IPS DF 19.7 (cell line): ENCODE measurements at places on chromosomes 11 and 22.

DNA sequence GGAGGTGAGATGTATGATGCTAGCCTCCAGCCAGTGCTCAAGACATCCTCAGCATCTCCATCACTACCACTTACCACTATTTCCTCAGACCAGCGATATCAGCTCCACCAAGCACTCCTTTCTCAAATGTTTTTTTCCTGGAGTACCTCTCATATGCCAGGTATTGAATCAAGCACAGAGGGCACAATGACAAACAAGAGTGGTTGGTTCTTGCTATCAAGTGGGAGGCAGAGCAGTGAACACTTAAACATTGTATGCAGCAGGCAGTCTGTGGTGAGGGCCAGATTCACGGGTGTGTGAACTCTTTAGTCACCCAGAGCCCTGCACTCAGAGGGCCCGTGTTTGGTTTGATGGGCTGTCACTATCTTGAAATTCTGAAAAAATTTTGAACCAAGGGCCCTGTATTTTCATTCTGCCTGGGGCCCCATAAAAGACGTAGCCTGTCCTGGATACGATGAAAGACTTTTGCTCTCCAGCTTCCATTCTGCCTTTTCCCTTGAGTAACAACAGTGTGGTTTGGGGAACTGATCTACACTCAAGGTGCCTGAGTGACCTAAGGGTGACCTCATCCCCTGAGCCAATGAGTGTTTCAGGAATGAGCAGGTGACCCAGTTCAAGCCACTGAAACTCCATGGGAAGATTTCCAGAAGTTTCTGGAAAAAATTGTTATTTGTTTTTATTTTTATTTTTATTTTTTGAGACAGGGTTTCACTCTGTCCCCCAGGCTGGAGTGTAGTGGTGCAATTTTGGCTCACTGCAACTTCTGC is 348.4 kb upstream of the NARS2 start:
- no peak for DNase-seq

- no peak for DNase-seq
Measured at GRCh38 chr11:130872981-130873380, 43.3 kb downstream of the SNX19 start.

- DNase-seq: no peak
Measured at GRCh38 chr11:27418356-27418755, 54.2 kb downstream of the LGR4 start.

DNA sequence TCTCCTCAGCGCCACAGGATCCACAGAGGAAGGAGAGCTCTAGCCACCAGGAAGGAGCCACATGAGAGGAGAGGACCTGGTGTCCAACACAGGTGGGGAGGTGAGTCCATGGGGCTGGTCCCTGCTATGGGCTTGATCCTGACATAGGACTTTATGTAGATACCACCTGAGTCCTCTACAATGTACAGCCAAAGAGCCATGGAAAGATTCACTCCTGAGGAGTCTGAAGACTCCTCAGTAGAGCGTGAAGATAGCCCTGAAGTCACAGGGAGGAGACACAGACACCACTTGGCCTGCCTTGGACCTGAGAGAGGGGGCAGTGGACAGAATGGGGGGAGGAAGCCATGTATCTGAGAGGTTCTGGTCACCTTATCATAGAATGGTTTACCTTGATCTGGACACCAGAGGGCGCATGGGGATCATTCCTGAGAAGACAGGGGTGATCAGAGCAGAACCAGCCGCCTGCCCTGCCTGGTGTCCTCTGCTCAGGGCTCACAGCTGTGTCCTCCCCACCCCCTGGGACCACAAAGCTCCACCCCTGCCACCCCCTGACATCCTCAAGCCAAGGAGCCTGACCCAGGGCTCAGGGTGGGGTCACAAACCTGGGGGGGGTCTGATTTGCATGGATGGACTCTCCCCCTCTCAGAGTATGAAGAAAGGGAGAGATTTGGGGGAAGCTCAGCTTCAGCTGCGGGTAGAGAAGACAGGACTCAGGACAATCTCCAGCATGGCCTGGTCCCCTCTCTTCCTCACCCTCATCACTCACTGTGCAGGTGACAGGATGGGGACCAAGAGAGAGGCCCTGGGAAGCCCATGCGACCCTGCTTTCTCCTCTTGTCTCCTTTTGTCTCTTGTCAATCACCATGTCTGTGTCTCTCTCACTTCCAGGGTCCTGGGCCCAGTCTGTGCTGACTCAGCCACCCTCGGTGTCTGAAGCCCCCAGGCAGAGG is 77.0 kb downstream of the ZNF280B start:
- no peak for DNase-seq

DNA sequence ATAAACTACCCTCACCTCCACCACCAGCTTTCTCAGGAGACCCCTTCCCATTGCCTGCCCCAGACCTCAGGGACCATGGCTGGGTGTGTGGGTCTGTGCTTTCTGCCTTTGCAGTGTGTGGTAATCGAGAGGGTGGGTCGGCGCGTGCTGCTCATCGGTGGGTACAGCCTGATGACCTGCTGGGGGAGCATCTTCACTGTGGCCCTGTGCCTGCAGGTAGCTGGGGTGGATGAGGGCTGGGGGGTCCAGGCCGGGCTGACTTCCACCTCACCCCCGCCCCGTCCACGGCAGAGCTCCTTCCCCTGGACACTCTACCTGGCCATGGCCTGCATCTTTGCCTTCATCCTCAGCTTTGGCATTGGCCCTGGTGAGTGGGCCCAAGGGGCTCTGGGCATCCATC is 10.5 kb upstream of the MIF start:
- DNase-seq: no peak

- DNase-seq: no peak
Measured at GRCh38 chr11:134802598-134802997, 390.6 kb upstream of the B3GAT1 start.

GRCh38 chr22:22408731-22409696 is 99.5 kb downstream of the ZNF280B start:
- DNase-seq: no peak

DNA sequence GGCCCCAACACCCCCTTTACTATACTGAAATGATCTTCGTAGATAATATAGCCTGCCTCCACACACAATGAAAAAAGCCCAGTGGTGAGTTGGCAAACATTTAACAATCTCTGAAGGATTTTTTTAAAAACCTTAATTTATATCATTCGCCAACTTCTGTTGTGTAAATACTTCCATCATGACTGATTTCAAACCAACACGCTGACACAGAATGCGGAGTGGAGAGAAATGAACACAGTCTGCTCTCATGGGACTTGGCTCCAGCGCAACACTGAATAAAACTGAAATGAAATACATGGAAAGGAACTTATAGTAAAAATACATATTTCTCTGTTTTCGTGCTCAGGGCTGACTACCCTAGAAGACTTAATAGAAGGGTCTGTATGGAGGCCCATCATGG is 61.3 kb upstream of the WNT11 start:
- no peak for DNase-seq

DNA sequence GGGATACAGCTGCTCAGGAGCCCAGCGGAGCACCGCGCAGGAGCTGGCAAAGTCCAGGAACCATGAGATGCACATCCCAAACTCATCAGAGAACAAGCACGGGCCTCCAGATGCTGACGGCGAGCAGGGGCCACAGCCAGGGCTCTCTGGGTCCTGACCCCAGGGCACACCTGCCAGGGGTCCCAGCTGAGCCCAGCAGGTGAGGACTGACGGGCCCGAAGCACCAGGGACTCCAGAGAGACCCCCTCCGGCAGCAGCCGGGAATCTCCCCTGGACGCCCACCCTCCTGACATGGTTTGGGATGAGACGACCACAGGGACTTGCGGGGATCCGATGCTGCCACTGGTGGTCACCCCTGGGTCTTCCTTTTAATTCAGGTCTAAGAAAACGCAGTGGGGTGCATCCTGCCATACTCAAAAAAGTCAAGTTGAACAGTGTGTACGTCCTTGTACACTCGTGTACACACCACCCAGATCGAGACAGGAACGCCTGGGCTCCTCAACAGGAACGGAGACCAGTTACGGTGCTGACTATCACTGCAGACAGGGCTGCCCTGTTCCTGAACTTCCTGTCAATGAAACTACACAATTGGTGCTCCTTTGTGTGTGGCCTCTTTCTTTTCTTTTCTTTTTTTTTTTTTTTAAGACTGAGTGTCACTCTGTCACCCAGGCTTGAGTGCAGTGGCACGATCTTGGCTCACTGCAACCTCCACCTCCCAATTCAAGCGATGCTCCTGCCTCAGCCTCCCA is 21.9 kb downstream of the TTLL8 start:
- DNase-seq: no peak

DNA sequence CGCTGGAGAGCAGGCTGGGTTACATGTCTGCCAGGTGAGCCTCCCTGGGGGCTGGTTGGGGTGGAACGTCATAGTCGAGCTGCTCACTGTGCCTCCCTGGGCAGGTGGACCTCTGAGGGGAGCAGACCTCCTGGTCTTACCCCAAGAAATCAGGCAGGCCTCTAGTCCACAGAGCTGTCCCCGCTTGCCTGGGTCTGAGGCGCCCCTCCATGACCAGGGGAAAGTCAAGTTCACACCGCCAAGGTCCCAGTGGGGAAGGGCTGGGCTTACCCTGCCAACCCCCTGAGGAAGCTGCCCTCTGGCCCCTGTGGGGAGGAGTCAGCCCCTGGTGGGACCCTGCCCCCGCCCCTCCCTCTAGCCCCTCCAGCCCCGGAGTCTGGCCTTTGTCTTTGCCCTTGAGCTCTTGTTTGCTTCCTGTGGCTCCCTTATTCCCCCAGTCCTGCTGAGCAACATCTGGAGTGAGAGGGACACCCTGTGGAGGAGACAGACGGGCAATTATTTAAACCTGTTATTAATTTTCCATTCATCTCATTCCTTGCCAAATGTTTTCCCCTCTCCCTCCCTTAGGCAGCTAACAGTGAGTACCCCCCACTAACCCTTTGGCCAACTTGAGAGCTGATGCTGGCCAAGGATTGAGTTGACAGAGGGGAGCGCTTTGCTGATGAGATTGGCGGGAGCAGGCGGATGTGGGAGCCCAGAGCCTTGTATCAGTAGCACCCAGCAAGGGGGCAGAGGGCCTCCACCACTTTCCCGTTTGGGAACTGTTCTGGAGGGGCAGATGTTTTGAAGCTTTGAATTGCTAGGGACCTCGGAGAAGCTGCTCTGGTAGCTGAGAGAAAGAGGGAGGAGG is 83.4 kb downstream of the CEP164 start:
- DNase-seq: no peak

- DNase-seq: no peak
Measured at GRCh38 chr11:23143022-23143421, 282.7 kb upstream of the CCDC179 start.

DNA sequence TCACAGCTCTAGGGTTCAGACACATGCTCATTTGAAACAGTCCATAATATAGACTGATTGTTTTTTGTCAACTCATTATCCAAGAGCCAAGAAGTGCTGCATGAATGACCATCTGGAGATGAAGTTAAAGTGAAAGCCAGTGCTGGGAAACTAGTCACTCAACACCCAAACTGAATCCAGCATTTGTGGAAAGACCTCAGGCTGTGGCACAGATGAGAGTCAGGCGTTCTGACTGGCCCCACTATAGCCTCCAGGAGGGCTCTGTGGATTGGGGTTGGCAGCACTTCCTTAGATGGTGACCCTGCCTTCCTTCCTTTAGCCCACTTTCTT is 2.1 kb downstream of the FEZ1 start:
- DNase-seq: no peak

GRCh38 chr11:14626650-14627049 is 17.0 kb upstream of the PDE3B start:
- DNase-seq: no peak

- no peak for DNase-seq
Measured at GRCh38 chr11:10522921-10523320, 18.1 kb downstream of the RNF141 start.

DNA sequence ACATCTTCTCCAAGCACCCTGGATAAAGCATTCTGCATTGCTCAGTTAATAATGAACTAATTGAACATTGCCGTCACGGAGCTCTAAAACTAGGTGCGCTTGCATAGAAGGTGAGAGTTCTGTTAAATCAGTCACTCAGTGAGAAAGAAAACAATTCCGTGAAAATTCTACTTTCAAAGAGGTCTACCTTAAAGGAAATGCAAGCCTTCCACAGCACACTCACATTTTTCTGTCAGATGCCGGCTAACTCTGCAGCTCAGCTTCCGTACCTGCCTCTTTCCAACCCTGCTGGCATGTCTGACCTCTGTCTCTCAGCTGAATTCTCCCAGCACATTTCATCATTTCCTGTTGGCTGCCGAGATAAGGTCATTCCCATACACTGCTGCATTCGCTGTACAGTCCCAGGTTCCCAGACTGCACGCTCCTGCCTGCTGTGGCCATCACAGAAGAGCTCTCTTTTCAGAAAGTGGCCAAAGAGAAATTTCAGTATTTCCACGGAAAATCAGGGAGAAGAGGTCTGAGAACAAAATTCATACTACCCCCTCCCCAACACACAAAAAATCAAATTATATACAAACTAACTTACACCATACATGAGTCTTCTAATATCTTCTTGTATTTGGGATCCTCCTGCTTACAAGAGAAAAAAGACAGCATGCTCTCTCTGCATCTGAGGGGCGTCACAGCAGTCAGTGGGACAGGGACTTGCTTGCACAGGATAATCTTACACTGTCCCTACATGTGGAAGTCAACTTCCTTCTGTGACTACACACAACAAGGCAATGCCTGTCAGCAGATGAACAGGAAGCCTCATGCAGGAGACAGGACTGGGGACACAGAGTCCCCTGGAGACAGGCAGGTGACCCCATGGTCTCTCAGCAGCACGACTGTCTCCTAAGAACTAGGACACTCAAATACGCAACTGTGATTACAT is 55.1 kb downstream of the PACSIN2 start:
- DNase-seq: no peak

DNA sequence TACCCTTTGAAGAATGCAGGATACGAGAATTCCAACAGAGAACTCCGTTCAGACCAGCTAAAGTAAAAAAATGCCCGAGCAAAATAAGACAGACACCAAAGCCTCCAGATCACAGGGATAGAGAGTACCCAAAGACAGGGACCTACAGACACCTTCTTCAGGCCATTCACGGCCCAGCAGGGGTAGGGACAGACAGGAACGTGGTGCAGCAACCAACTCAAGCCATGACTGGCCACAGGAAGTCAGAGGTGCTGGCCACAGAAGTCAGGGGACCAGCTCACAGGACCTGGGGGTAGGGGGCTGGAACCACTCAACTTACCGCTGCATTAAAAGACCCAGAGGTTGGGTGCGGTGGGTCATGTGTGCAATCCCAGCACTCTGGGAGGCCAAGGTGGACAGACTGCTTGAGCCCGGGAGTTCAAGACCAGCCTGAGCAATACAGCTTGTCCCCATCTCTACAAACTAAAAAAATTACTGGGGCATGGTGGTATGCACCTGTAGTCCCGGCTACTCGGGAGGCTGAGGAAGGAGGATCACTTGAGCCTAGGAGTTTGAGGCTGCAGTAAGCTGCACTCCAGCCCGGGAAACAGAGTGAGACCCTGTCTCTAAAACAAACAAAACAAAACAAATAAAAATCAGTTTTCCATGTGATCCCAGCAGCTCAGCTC is 39.9 kb upstream of the COMT start:
- no peak for DNase-seq

- no peak for DNase-seq
Measured at GRCh38 chr11:36510594-36510942, 496 bp upstream of the TRAF6 start.

- DNase-seq: no peak
Measured at GRCh38 chr22:35589071-35589755, 27.9 kb downstream of the MB start.

- no peak for DNase-seq
Measured at GRCh38 chr11:126063507-126063852, 814 bp upstream of the CDON start.

- DNase-seq: no peak
Measured at GRCh38 chr11:86933891-86934581, 21.2 kb downstream of the FZD4 start.
